HS-5 (cell line): ENCODE measurements at places on chromosomes 4 and X.

DNA sequence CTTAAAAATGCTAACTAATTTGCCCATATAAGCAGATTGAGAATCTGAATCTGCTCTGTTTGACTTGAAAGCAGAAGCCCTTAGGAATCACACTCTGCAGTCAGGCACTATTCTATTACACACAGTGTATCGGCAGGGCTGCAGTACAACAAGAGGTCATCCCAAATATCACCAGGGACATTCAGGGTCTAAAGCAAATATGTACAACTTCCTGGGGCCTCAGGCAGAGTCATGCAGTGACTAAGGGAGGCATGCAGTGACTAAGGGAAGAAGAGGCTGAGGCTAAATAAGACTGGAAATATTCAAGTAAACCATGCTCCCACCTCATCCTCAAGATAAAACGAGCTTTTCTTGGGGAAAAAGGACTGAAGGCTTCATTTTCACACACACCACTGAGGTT lies 20.9 kb downstream of the MAPK10 start:
- DNase-seq = peak; percentile 83

- DNase-seq = no peak
Observed at GRCh38 chr4:184850431-184851199, 24.8 kb upstream of the ACSL1 start.

GRCh38 chrX:39936886-39937770 lies 160.6 kb downstream of the BCOR start:
- no peak for DNase-seq

DNA sequence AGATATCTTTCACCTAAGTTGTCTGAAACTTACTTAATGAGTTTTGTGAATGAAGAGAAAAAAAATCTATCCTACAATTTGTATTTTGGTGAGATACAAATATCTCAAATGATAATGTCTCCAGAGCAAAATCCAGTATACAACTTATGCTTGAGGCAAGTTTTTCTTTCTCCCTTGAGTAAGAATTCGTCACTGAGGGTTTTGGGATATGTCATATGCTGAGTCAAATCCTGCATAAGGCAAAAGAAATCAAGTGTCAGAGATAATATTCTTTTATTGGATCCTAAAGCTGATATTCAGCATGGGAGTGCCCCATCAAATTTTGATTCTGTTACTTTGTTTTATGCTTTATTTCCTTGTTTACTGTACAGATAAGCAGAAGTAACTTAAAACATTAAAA lies 1308.6 kb downstream of the ARAP2 start:
- no peak for DNase-seq

DNA sequence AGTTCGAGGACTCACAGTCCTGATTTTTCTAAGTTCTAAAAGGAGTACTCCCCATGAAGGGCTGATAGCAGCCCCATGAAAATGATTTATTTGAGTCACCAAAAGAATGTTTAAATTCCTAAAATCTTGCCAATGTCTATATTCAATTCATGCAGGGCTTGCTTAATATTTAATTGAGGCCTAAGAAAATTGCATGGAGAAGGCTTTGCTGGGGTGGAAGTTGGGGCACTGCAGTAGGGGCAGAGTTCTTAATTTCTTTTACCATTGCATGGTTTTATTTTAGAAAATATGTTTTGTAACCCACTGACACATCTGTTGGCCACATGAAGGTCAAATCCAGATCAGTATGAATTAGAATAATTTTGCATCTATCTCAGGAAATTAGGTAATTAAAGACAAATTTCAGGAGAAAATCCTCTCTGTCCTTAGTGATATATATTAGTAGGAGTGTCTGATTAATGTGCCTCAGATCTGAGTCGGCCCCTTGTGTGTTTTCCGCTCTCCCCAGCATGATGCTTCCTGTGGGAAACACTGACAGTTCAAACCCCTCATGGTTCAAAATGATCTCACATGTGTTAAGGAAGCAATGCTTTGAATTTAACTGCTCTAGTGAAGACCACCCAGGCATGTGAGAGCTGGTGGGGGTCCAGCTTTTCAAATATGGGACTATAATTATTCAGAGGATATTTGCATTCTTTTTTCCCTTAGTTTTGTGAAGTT lies 54.0 kb upstream of the EGFL6 start:
- no peak for DNase-seq

GRCh38 chr4:158624889-158625478 lies 46.7 kb downstream of the C4orf46 start:
- DNase-seq = peak; percentile 14

DNA sequence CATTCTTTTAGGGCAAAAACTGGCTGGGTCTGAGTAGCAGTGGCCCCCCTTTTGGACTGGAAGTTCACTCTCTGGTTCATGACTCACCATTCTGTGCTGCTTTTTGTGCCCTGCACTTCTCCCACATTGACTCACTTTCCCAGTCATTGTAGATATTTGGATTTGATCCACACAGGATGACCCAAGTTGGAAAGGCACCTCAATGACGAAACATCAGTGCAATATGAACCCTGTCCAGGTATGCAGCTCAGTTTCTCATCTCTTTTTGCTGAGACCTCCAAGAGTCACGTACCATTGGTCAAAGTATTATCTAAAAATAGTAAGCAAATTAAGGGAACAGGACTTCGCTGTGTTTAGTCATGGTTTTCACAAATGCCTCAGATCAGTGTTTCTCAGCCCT lies 92.7 kb downstream of the CBLL2 start:
- peak; percentile 66 for DNase-seq

- DNase-seq = no peak
Observed at GRCh38 chrX:18899796-18900380, 84.0 kb downstream of the PHKA2 start.

DNA sequence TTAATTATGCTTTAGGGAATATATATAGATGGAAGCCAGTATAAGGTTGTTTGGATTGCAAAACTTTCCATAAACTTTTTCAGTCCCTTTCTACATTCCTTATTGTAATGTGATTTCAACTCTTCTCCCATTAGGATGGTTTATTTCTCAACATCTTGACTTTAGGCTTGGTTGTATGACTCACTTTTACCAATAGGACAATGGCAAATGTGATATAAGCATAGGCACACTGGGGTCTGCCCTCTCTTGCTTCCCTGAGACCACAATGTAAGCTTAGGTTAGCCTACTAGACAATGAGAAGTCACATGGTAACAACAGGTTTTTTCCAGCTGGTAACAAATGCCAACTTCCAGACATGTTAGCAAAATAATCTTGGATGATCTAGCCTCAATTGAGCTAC lies 163.3 kb upstream of the RBPJ start:
- no peak for DNase-seq

GRCh38 chrX:29023207-29023606 lies 436.0 kb downstream of the IL1RAPL1 start:
- DNase-seq = no peak

GRCh38 chr4:144178414-144178813 lies 37.9 kb upstream of the GYPA start:
- no peak for DNase-seq

DNA sequence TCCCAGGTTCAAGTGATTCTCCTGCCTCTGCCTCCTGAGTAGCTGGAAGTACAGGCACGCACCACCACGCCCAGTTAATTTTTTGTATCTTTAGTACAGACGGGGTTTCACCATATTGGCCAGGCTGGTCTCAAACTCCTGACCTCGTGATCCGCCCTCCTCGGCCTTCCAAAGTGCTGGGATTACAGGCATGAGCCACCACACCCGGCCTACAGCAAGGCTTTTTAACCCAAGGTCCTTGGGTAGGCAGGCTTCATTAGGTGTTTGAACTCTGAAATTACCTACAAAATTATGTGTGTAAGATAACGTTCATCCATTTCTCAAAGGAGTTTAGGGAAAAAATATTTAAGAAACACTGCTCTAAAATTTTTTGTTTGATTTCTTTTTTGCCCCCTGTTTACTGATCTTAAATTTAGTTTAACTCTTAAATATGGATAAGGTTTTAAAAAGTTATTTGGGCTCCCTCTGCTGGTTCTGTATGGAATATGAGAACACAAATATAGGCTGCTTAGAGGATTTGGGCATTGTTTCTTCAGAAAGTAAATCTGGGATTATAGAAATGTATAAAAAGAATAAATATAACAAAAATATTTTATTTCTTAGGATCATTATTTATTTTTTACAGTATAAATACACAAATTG lies 92.8 kb downstream of the CBR4 start:
- peak; percentile 34 for DNase-seq

DNA sequence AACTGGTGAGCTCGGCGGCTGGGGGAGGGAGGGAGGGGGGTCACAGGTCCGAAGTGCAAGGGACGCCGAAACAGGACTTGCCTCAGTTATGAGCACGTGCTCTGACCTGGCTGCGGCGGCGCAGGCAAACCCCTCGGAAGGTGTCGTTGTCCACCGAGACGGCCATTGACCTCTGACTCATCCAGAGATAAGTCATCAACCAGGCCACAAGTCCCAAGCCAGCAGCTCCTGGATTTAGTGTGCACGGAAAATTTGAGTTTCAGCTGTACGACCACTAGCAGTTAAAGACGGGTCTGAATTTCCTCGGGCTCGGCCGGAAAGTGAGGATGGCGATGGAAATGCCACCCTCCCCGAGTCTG lies 674 bp downstream of the SH3D19 start:
- no peak for DNase-seq

DNA sequence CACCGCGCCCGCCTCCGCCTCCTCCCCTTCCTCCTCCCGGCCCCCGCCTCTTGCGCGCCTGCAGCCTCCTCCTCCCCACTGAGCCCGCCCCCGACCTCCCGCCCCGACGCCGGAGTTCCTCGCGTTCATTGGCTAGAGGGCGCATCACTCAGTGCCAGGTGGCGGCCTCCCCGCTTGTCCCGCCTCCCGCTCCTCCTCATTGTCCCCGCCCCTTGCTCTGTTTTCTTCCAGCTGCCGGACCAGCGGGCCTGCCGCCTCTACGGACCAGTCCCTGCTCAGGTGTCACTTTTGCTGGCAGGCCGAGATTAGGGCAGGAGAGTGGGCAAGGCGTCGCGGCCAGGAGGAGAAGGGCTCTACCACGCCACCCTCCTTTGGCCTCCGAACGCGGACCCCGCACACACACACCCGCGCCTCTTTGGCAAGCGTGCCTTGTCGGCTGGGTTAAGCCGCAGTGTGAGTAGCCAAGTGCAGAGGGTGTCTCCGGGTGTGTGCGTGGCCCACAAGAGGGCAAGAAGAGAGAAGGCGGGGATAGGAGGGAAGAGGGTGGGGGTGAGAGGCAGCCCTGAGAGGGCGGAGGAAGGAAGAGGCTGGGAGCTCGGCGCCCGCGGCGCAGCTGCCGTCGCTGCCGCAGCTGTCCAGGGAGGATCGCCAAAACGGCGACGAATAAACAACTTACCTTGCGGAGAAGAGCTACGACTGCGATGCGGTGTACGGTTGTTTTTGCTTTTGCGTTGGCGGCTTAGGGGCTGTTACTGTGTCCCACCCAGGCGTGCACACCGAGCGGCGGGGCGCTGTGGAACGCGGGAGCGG lies 436 bp upstream of the PPP3CA start:
- peak; percentile 87 for DNase-seq

- DNase-seq = no peak
Observed at GRCh38 chr4:67533112-67533511, 12.2 kb downstream of the CENPC start.

DNA sequence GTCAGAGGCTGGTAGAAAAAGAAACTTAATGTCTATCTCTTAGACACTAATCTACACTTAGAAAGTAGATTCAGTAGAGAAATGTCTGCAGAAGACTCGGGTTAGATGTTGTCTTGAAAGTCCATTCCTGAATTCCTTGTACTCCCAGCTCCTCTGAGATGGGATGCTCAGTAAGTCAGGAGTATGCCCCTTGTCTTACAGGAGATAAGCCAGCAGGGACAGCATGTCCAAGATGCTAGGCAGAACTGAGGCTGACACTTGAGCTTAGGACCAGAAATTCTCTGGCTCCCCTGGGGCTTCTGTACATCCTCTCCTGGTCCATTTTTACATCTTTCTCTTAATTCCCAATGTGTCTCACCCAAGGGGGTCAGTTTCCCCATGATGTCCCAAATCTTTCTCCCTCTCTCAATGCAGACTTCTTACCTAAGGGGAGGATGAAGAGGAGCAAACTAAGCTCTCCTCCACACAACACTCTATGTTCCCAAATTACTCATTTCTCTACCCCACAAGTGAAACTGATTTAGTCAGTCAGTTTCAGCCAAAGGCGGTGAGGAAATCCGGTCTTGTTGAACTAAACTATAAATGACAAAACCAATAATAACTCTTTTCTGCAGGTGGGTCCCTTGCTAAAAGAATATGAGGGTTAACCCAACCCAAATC lies 558.2 kb upstream of the DIPK2B start:
- DNase-seq = no peak

DNA sequence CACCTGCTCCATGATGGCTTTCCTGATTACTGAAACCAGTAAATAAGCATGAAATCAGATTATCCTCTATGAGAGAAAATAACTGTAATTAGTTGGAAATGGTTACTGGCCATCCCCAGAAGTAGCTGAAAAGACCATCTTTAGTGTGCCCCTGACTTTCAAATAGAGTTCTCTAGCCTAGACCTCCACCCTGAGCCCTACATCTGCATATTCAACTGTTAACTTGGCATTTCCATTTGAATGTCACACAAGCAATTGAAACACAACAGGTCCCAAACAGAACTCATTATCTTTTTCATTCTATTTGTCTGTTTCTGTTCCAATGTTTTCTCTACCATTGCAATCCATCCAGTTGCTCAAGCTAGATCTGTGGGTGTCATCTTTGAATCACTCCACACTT lies 952.3 kb downstream of the RPA4 start:
- no peak for DNase-seq

- DNase-seq = no peak
Observed at GRCh38 chr4:89069481-89069880, 12.5 kb upstream of the FAM13A start.

- peak; percentile 80 for DNase-seq
Observed at GRCh38 chr4:120052856-120053255, 13.8 kb downstream of the MAD2L1 start.

GRCh38 chrX:120462370-120462769 lies 6.7 kb downstream of the LAMP2 start:
- DNase-seq = no peak

GRCh38 chrX:96621811-96622210 lies 62.8 kb upstream of the DIAPH2 start:
- DNase-seq = no peak

DNA sequence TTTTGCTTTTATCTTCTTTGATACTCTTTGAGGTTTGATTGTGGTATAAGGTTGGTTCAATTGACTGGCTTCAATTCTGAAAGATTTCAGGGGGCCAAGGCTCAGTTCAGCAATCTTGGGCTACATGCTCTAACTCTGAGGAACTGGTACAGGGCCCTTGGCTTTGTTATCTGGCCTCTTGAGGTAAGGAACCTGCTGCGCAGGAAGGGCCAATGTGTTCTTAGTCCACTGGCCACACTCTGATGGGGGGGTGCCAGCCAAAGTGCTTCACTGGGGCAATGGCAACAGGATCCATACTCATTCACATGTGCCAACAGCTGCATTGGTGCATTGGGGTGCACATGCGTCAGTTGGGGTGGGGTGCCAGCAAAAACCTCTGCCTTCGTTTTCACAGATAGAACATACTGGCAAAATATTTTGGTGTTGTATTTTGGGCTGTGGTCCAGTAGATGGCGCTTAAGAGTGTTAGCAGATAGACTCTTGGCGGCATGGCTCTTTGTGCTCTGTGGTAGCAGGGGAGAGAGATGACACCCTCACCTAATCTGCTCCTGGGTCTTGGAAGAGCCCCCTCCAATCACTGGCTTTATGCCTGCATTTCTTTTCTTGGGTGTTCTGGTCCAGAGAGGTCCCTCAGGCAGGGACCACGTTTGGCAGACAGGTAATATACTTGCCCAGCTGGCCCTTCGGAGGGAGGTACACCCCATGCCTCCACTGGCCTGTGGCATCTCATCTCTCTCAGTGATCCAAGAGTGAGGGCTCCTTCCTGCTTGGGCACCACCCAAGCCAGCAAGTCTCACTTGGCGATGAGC lies 42.9 kb downstream of the NDST3 start:
- no peak for DNase-seq
